Gastrocnemius medialis (tissue), 4 donors: ENCODE measurements at places on chromosomes 13 and 19. TPM values are rescaled to one million over a fixed set of nuclear protein-coding genes. Genes with fewer than 3 reads are reported as not detected.

The UBXN6 gene
- total RNA-seq, result 107 TPM

The VSTM1 gene
- not detected for total RNA-seq

The LNX2 gene
- 6.8 TPM for total RNA-seq

The FGF9 gene
- total RNA-seq, result not detected

The PSG11 gene
- not detected for total RNA-seq

The PRTN3 gene
- total RNA-seq, result not detected

The CEBPA gene
- 29.9 TPM for total RNA-seq

The FGF21 gene
- not detected for total RNA-seq

The KLF1 gene
- not detected for total RNA-seq

The FAM216B gene
- not detected for total RNA-seq

The ZNF208 gene
- 0.31 TPM for total RNA-seq

The NTF4 gene
- 6.8 TPM for total RNA-seq

The FCER2 gene
- total RNA-seq, result not detected

The ZNF534 gene
- 0.18 TPM for total RNA-seq

The GRK1 gene
- not detected for total RNA-seq

The ARRDC5 gene
- total RNA-seq, result not detected

The ZFP28 gene
- total RNA-seq, result 5.0 TPM
